NCI-H2029 (cell line): ENCODE measurements at places on chromosomes 4 and X.
A peak's percentile ranks its signal among the peaks of the same experiment; 100 is the strongest.

- DNase-seq = no peak
Measured at GRCh38 chr4:54912155-54912554, 213.2 kb downstream of the KDR start.

GRCh38 chr4:7937006-7937405 lies 2.7 kb downstream of the AFAP1 start:
- no peak for DNase-seq

GRCh38 chr4:101419336-101420135 lies 72.2 kb upstream of the PPP3CA start:
- DNase-seq = peak; percentile 48

DNA sequence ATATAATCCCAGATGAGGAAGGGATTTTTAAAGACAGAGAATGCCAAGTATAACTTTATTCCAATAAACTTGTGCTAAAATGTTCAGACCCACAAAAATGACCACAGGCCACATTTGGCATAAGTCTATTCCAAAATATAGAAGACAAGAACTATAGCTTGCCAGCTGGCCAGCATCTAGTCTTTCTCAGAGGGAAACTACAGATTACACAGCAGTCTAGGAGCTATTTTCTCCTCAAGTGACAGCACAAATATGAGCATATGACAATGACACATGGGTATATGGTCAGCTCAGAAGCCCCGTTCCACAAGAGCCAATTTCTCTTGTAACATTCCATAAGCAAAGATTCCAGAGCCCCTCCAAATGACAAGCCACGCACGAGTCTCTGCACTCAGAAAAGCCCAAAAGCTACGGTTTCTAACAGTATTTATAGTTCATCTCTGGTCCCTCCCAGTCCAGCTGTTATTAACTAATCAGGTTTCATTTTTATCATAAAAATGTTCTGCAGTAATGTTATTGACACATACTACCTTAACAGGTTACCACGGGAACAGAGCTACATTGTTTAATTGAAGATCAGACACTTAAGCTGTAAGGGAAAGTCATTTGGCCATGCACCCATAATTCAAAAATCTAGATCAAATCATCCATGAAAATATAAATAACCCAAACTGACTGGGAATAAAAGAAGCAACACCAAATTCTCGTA lies 70.3 kb downstream of the RAB28 start:
- no peak for DNase-seq

GRCh38 chr4:107743532-107743931 lies 23.5 kb upstream of the PAPSS1 start:
- DNase-seq = no peak

DNA sequence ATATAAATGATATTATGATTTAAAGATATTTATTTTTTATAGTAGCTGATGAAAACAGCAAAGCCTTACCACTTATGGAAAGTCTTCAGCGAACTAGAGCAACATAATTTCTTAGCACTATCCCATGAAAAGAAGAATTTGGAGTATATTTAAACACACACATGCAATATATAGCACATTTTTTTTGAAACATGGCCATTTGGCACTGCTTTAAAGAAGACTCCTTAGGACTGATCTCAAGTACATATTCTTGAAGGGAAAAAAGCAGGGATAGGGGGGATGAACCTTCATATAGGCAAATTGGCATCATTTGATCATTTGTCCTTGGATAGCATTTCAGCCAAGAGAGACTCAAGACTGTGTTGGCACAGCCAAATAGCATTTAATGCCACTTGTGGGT lies 193.3 kb downstream of the ANKRD50 start:
- DNase-seq = no peak

- DNase-seq = no peak
Measured at GRCh38 chr4:39855909-39856512, 121.7 kb downstream of the PDS5A start.

- DNase-seq = peak; percentile 1
Measured at GRCh38 chrX:103774070-103774642, 2.5 kb upstream of the PLP1 start.

- peak; percentile 50 for DNase-seq
Measured at GRCh38 chr4:1192091-1192492, 19.7 kb upstream of the SPON2 start.

GRCh38 chrX:39440799-39441284 lies 639.6 kb downstream of the MID1IP1 start:
- no peak for DNase-seq

- no peak for DNase-seq
Measured at GRCh38 chr4:75495476-75495875, 18.7 kb downstream of the RCHY1 start.

GRCh38 chr4:156137679-156138473 lies 184.2 kb upstream of the CTSO start:
- DNase-seq = no peak

GRCh38 chrX:45980726-45981125 lies 564.5 kb downstream of the ZNF674 start:
- no peak for DNase-seq

DNA sequence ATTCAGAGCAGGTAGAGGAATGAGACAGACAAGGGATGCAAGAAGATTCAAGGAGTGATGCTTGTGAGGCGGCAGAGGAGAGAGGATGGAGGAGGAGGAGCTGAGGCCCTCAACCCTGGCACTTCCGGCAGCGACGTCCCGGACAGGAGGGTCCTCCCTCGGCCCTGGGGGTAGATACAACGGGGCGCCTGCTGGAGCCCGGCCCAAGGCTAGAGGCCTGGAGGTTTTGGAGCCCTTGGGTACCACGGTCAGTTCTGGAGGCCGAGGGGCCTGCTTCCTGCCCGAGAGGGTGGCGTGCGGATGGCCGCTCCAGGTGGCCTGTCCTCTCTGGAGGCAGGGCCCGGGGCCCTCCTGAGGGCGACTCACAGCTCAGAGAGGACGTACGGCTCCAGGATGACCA lies 13.5 kb downstream of the SSR4 start:
- no peak for DNase-seq

DNA sequence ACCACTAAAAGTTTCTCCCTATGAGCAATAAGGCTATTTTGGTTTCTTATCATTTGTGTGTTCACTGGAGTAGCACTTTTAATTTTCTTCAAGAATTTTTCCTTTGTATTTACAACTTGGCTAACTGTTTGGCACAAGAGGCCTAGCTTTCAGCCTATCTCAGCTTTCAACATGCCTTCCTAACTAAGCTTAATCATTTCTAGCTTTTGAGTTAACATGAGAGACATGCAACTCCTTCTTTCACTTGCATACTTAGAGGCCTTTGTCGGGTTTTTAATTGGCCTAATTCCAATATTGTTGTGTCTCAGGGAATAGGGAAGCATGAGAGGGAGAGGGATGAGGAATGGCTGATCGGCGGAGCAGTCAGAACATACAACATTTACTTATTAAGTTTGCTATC lies 349.8 kb downstream of the OPHN1 start:
- DNase-seq = no peak
